ENCODE measurements at places on chromosomes 1 and 21.

GRCh38 chr1:89198081-89198480 lies 661 bp downstream of the GBP4 start:
- no peak for DNase-seq
- H3K4me3 ChIP-seq: no peak overlapping the region
- no peaks in the 10 kb centered on the region for H3K36me3 ChIP-seq
- H3K4me1 ChIP-seq: no peaks in the 10 kb centered on the region

DNA sequence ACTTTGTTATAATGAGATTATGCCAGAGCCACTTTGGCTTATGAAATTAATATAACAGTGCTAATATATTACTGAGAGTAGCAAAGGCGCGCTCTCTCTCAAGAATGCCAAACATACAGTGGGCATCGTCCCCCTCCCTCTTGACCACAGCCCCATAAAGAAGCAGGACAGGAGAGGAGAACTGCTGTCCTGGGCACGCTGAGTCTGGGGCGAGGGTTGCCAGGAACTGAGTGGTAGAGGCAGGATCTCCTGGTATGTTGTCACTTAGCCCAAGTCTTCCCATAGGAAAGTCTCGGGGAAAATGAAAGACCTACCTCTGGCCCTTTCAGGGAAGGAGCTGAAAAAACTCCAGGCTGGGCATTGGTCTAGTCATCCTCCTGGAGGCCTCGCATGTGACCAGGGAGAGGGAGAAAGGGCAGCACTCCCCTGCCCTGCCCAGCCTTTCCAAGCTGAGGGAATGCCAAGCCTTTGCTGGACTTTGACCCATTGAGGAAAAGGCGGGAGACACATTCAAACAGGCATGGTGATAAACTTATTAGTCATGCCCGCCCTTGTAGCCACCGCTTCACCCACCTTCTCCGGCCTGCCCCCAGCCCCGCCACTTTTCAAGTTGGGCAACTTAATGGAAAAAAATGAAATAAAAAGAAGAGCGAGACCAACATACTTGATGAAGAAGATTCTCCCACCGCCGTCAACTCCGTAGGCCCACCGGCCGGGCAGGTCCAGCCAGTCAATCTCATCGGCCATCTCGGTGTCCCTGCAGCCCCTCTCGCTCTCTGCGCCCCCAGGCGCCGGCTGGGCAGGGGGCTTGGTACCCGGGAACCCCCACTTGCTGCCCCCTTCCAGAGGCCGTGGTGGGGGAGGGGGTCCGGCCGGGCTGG lies 17.4 kb upstream of the PLEKHA6 start:
- peaks cover 10% of the 10 kb centered on the region for H3K4me1 ChIP-seq
- peak overlapping the region; percentile 61 for H3K4me3 ChIP-seq
- H3K27me3 ChIP-seq: peaks cover 48% of the 10 kb centered on the region
- no peak for DNase-seq

DNA sequence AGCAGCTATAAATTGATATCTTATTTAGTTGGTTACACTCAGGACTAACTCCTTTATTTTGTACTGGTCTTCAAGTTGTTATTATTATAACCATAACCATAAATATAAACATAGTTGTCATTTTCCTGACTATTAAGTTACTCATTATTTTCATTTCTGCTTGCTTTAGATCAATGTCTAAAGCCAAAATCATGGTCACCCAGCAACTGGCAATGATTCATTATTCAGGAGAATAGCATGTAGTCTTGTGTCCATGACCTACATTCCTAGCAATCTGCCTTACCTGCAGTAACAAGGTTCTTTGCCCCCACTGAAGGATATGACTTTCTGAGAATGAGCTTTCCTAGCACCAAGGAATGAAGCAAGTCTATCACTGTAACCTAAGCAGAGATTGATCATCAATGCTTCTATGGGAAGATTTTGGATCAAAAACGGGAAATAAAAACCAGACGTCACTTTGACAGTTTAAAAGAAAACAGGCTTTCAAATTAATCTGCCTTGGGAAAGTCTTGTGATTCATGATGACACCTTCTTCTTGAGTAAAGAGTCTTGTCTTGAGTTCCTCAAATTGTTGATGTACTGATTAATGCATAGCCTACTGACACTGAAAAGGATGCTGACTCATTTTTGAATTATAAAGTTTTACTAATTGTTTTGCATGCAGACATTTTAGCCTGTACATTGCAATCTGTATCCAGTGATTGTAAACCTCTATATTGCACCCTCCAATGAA lies 203.3 kb upstream of the IVNS1ABP start:
- peaks cover 5% of the 10 kb centered on the region for H3K36me3 ChIP-seq
- H3K4me3 ChIP-seq: no peak overlapping the region
- H3K27me3 ChIP-seq: no peaks in the 10 kb centered on the region
- peak overlapping the region; percentile 73 for H3K27ac ChIP-seq
- no peak for DNase-seq

DNA sequence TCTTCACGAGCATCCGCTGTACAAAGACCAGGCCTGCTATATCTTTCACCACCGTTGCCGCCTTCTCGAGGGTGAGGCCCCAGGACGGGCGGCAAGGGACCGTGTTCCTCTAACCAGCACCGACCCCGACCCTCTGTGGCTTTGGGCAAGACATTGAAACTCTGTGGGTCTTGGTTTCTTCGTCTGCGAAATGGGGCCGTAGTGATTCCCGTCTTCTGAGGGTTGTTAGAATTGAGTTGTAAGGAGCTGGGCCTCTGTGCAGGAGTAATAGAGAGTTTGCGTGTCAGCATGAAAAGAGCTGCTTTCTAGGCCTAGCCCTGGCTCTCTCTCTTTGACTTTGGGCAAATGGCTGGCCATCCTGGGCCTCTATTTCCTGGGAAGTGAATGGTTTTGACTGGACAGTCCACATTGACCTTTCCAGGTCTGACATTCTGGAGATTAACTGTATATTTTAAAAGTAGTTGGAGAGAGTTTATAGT lies 591 bp downstream of the MRPL37 start:
- peak overlapping the region; percentile 88 for H3K4me3 ChIP-seq
- peaks cover 8% of the 10 kb centered on the region for H3K36me3 ChIP-seq
- DNase-seq: no peak
- peak overlapping the region; percentile 80 for H3K27ac ChIP-seq
- peaks cover 35% of the 10 kb centered on the region for H3K4me1 ChIP-seq

GRCh38 chr1:11594222-11594621 lies 60.0 kb downstream of the FBXO2 start:
- H3K27me3 ChIP-seq: peaks cover 23% of the 10 kb centered on the region
- H3K36me3 ChIP-seq: no peaks in the 10 kb centered on the region
- H3K27ac ChIP-seq: no peak overlapping the region
- H3K4me1 ChIP-seq: no peaks in the 10 kb centered on the region
- no peak for DNase-seq
- no peak overlapping the region for H3K4me3 ChIP-seq

DNA sequence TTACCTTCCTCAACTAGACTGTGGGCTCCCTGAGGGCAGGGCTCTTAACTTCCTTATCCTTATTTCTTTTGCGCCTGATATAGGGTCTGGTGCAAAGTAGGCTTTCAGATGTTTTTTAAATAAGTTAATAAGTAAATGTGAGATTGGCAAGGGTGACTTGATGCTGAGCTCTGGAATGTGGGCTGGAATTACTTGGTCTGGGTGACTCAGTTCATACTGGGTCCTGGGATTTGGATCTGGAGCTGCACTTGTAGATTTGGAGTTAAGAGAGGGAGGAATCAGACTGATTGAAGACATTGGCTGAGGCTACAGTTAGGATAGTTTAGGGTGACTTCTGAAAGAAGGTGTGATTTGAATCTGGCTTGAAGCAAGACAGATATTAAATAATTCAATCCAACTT lies 190.9 kb downstream of the GIPC2 start:
- no peak overlapping the region for H3K27ac ChIP-seq
- no peak for DNase-seq
- no peak overlapping the region for H3K4me3 ChIP-seq
- H3K27me3 ChIP-seq: peaks cover 23% of the 10 kb centered on the region

GRCh38 chr1:37461698-37462436 lies 12.5 kb upstream of the ZC3H12A start:
- no peak overlapping the region for H3K27ac ChIP-seq
- no peak overlapping the region for H3K4me3 ChIP-seq
- no peaks in the 10 kb centered on the region for H3K4me1 ChIP-seq

DNA sequence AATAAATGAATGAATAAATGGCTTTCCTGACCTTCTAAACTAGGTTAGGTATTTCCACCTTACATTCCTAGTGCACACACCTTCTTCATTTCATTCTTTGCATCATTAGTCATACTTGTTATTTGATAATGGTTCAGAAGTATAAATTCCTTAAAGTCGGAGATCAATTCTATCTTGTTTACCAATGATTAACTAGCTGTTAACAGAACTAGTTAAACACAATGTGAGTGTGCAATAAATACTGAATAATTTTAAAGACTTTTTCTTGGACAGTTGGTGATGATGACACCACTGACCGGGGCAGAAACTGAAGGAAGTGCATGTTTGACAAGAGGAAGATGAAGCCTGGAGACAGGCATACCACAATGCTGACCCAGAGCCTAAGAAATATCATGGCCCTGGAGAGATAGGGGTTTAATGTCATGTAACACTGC lies 207.1 kb upstream of the DEPDC1 start:
- no peak overlapping the region for H3K27ac ChIP-seq
- no peaks in the 10 kb centered on the region for H3K4me1 ChIP-seq
- H3K27me3 ChIP-seq: peaks cover 3% of the 10 kb centered on the region
- H3K4me3 ChIP-seq: no peak overlapping the region
- DNase-seq: no peak

DNA sequence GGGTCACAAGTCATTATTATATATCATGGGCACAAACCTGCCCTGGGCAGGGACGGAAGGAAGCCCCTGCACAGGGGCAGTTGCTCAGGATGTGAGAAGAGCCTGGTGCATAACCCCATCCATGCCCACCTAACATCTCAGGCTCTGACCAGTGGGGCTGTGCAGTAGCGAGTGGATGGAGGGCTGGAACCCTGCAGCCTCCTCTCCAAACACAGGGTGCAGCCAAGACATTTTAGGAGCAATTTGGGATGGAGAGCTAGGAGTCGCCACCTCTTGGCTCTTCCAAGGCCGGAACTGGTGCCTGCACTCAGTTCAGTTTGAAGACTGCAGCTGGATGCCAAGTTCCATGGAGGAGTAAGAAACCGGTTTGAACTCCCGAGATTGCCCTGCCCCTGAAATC lies 2.8 kb downstream of the MX1 start:
- no peak overlapping the region for H3K27ac ChIP-seq
- no peaks in the 10 kb centered on the region for H3K36me3 ChIP-seq
- H3K4me1 ChIP-seq: no peaks in the 10 kb centered on the region
- H3K27me3 ChIP-seq: peaks cover 2% of the 10 kb centered on the region
- DNase-seq: no peak

DNA sequence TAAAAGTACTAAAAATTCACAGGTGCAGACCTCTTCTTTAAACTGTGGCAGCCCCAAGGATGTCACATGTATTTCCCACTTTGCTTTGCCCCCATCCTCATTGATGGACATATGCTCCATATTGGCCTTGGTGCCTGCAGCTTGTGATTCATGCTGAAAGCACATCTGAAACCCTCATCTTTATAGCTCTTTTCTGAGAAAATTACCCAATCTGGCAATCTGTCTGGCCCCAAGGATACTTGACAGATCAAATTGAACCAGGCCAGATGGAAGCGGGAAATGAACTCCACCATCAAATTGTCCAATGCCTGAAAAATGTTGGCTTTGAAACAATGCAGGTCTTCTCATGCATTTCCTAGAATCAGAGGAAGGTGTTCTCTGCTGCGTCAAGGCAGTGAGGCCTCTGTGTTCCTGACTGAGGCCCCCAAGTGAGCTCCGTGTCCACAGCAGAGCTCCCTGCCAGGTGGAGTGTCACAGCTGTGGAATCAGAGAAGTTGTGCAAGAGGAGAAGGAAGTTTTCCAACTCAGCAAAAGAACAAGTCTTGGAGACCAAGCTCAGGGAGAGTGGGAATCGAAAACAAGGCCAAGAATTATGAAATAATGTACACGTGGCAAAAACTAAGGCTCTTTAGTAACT lies 323.7 kb downstream of the PLPP3 start:
- no peaks in the 10 kb centered on the region for H3K36me3 ChIP-seq
- DNase-seq: no peak
- peaks cover 2% of the 10 kb centered on the region for H3K27me3 ChIP-seq
- no peak overlapping the region for H3K27ac ChIP-seq

DNA sequence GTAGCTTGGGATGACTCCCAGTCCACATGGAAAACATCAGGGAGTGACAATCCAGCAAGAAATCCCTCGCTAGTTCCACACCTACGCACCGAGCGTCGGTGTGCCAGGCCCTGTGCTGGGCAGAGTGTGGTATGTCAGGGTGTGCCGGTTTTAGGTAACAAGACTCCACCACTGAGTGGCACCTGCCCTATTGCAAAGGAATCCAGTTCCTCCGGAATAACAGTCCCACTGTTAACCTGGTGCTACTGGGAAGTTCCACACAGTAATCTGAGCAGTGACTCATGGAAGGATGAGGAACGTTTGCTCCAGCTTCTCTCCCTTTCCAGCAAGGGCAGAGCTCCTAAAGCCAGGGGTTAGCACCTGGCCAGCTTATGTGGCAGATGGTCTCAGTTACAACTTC lies 14.3 kb downstream of the RNF207 start:
- H3K36me3 ChIP-seq: peaks cover 21% of the 10 kb centered on the region
- H3K27ac ChIP-seq: no peak overlapping the region
- H3K27me3 ChIP-seq: no peaks in the 10 kb centered on the region
- peaks cover 15% of the 10 kb centered on the region for H3K4me1 ChIP-seq

- H3K27me3 ChIP-seq: no peaks in the 10 kb centered on the region
- H3K27ac ChIP-seq: peak overlapping the region; percentile 93
- no peak for DNase-seq
These were observed 17.8 kb downstream of the PKNOX1 start for GRCh38 chr21:42991992-42992740.

GRCh38 chr1:3904006-3904842 lies 4.2 kb upstream of the C1orf174 start:
- H3K27me3 ChIP-seq: peaks cover 7% of the 10 kb centered on the region
- no peak overlapping the region for H3K27ac ChIP-seq
- no peak overlapping the region for H3K4me3 ChIP-seq
- peak; percentile 81 for DNase-seq
- no peaks in the 10 kb centered on the region for H3K36me3 ChIP-seq

DNA sequence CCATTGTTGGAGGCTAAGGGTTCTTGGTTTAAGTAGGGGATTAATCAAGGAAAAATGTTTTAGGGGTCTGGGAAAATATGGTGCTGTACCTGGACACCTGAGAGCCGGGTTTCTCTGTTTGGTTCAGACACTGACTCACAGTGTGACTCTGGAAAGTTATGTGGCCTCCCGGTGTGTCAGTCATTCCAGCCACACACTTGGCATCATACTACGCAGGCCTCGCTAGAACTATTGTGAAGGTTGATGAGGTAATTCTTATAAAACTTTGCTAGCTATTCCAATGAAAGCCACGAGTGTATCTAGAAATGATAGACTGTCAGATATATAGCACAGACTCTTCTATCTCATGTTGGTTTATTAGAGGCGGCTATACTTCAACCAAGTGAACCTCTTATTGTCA lies 4.8 kb upstream of the CAMSAP2 start:
- H3K36me3 ChIP-seq: peaks cover 1% of the 10 kb centered on the region
- H3K4me1 ChIP-seq: peaks cover 17% of the 10 kb centered on the region
- no peak for DNase-seq

DNA sequence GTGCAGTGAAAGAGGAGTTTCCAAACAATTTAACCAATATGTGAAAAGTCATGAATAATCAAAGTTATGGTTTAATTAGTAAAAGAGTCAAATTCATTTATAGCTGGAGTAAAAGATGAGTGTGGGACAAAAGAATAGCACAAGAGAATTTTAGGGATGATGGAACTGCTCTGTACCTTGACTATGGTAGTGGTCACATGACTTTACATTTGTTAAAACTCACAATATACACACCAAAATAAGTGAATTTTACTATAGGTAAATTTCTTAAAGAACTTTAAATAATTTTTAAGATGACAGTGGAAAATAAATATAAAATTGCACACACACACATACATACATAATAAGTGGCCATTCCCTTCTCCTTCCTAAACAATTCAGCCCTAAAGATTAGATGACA lies 13.6 kb downstream of the CDC42BPA start:
- peaks cover 5% of the 10 kb centered on the region for H3K36me3 ChIP-seq
- H3K4me3 ChIP-seq: no peak overlapping the region
- no peak overlapping the region for H3K27ac ChIP-seq
- no peaks in the 10 kb centered on the region for H3K27me3 ChIP-seq

All from chondrocyte (in vitro differentiated cells).